ENCODE measurements at places on chromosomes 5 and 9. TPM values are rescaled to one million over a fixed set of nuclear protein-coding genes. Genes with fewer than 3 reads are reported as not detected.

DNA sequence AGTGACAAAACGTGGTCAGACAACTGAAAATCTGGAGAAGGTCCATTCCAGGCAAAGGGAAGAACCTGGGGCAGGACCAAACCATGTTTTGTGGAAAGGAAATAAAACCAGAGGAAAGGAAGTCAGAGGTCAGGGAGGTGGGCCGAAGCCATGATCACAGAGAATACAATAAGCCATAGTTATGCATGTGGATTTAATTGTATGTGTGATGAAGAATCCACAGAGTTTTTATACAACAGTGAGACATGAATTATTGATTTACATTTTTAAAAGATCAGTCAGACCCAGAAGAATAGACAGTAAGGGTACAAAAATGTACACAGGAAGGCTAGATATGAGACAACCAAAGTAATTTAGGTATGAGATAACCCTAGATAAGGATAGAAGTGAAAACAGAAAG is 20.8 kb downstream of the TTC33 start:
- peak; percentile 18 for DNase-seq

DNA sequence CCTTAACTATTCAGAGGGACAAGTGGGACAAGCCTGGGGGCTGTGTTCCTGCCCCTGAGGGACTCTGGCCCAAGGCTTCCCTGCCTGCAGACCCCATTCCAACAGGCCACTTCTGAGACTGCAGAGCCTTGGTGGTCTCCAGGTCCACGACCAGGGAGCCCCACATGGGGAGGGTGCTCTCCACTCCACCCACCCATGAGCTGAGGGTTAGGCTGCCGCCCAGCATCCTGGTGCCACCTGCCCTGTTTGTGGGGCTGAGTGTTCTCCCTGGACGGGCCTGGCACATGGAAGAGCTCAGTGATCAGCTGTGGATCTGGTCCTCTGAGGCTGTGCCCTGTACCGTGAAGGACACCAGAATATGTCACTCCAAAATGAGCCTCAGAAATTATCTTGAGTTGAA is 2.5 kb upstream of the ABO start:
- no peak for DNase-seq

SH3GL2 gene
- 0.43 TPM for total RNA-seq

DNA sequence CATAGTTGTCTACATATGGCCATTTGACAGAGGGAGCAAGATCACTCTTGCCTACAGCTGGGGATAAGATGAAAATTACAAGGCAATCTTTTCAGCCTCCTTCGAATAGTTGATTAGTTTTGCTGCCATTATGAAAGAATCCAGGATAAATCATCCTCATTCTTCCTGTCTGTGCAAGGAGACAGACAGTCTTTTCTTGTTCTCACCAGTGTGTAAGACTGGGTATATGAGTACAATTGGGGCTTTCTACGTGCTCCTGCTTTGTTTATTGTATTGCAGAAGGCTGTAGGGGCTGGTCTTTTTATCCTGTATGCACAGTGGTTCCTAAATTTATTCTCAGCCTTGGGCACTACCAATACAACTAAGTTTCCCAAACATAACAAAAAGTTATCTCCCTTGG is 76.8 kb downstream of the SPEF2 start:
- no peak for DNase-seq

PCDHB7 gene
- total RNA-seq: under 0.01 TPM

All from fibroblast of villous mesenchyme (primary cell).